ENCODE measurements at places on chromosomes 2 and 18. TPM values are rescaled to one million over a fixed set of nuclear protein-coding genes. Genes with fewer than 3 reads are reported as not detected.
A peak's percentile ranks its signal among the peaks of the same experiment; 100 is the strongest.

DNA sequence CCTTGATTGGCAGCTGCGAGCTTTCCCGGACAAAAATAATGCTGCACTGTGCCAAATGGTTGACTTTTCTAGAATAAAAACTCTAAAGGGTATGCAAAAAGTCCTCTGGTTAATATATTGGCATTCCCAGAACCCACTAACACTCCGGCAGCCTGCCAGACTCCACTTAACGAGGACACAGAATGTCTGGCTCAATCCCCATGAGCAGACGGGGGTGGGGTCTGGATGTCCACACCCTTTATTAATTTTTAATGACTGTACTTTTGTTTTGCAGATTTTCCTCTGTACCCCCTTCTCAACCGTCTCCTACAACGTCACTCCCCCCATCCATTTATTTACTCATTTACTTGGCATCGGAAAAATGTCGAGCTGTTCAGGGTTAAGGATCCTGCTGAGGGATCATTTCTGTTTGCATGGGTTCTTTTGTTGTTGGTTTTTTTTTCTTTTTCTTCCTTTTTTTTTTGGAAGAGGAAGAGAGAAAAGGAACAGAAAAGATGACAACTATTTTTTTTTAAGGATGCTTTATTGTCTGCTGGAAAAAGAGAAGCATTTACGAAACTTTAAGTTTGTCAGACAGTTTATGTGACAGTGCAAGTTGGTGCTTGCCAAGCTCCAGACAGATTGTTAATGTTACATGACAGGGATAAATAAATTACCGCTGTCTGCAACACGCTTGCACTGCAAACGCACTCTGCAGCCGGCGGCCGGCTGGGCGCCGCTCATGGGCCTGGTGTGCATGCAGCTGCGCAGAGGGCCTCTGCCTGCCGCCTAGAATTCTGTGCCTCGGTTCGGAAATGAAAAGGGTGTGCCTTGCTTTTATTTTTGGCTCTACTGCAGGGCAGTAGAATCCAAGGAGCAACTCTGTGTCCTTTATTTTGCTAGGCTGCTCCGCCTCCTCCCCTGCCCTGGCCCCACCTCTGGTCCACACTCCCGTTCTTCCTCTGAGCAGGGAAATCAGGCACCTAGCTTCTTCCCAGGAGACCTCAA lies 3.6 kb downstream of the LDLRAD4 start:
- peak overlapping the region; percentile 34 for H3K27ac ChIP-seq
- no peaks in the 10 kb centered on the region for H3K36me3 ChIP-seq
- no peak overlapping the region for H3K4me3 ChIP-seq
- peaks cover 35% of the 10 kb centered on the region for H3K4me1 ChIP-seq
- DNase-seq, result peak; percentile 54

GRCh38 chr2:150812664-150813367 lies 325.3 kb upstream of the RND3 start:
- H3K27me3 ChIP-seq, result no peaks in the 10 kb centered on the region
- H3K4me3 ChIP-seq, result no peak overlapping the region
- no peaks in the 10 kb centered on the region for H3K4me1 ChIP-seq
- H3K27ac ChIP-seq, result no peak overlapping the region

DNA sequence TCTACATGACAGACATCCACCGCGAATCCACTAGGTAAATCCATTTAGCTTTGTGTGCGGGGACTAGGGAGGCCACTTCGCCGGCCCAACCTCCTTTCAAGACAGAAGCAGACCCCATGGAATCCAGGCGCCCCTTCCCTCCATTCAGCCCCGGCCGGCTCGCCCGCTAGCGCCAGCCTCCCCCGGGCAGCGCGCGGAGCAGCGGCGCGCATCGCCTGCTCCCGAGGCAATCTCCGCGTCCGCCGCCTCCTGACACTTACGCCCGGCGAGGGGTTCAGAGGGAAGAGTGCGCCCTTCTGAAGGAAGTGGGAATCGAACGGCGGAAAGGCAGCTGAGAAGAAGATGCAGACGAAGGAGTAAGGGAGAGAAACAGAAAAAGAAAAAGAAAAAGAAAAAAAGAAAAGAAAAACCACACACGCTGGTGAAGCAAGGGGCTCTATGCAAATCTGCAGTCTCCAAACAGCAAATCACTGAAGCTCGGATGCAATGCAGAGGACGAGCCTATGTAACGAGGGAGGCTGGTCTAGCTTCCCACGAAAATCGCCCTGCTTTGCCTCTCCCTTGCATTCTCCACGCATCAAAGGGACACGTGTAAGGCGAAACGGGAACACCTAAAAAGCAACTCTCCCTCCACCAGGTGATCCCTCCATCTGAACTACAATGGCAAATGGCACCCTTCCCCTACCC lies 684.4 kb downstream of the NRXN1 start:
- no peaks in the 10 kb centered on the region for H3K36me3 ChIP-seq
- H3K27me3 ChIP-seq, result no peaks in the 10 kb centered on the region
- H3K4me3 ChIP-seq, result peak overlapping the region; percentile 7
- H3K4me1 ChIP-seq, result no peaks in the 10 kb centered on the region

DNA sequence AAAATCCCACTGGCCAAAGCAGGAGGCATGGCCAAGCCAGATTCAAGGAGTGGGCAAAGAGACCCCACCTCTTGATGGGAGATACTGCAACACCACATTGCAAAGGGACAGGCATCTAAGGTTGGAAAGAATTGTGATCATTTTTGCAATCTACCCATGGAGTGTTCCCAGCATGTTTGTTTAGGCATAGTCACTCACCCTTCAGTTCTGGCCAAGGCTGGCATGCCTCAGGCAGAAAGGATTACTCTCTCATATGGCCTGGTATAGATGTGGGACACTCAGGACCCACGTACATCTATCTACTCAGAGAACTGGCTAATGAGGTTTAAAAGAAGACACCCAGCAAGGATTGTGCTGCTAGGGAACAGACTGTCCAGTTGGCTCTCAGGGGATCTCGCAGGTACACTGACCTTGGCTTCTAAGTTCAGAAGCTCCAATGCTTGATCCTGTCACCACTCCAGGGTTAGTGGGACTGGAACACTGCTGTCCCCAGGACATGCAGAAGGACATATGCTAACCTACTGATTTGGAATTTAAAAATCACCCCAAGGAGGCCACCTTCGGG lies 183.7 kb downstream of the KLHL29 start:
- no peaks in the 10 kb centered on the region for H3K36me3 ChIP-seq
- H3K4me3 ChIP-seq, result no peak overlapping the region
- H3K27ac ChIP-seq, result no peak overlapping the region
- H3K27me3 ChIP-seq, result no peaks in the 10 kb centered on the region
- DNase-seq, result no peak

DSEL gene
- 2.7 TPM for polyA plus RNA-seq
